ENCODE measurements at places on chromosomes 5 and 9. TPM values are rescaled to one million over a fixed set of nuclear protein-coding genes. Genes with fewer than 3 reads are reported as not detected.

GRCh38 chr9:124696101-124696500, 75.0 kb downstream of the NR6A1 start:
- no peaks in the 10 kb centered on the region for H3K27me3 ChIP-seq
- H3K36me3 ChIP-seq, result no peaks in the 10 kb centered on the region
- no peak overlapping the region for H3K4me3 ChIP-seq
- H3K4me1 ChIP-seq, result peaks cover 60% of the 10 kb centered on the region
- peak overlapping the region; percentile 86 for H3K27ac ChIP-seq

- no peaks in the 10 kb centered on the region for H3K36me3 ChIP-seq
- no peaks in the 10 kb centered on the region for H3K27me3 ChIP-seq
- H3K4me1 ChIP-seq, result peaks cover 19% of the 10 kb centered on the region
- H3K4me3 ChIP-seq, result no peak overlapping the region
- no peak overlapping the region for H3K27ac ChIP-seq
- no peak for DNase-seq
Measured at GRCh38 chr9:92562461-92562967, 26.7 kb upstream of the ECM2 start.

GRCh38 chr9:2824564-2824963, 19.3 kb downstream of the PUM3 start:
- peak; percentile 65 for DNase-seq
- peaks cover 61% of the 10 kb centered on the region for H3K36me3 ChIP-seq
- peak overlapping the region; percentile 50 for H3K27ac ChIP-seq
- peaks cover 11% of the 10 kb centered on the region for H3K4me1 ChIP-seq
- no peaks in the 10 kb centered on the region for H3K27me3 ChIP-seq

- no peaks in the 10 kb centered on the region for H3K27me3 ChIP-seq
- DNase-seq, result no peak
- no peak overlapping the region for H3K4me3 ChIP-seq
- no peaks in the 10 kb centered on the region for H3K36me3 ChIP-seq
- no peak overlapping the region for H3K27ac ChIP-seq
Measured at GRCh38 chr9:76624391-76625048, 139.7 kb upstream of the PCA3 start.

- H3K4me1 ChIP-seq, result no peaks in the 10 kb centered on the region
- no peak overlapping the region for H3K4me3 ChIP-seq
- H3K27me3 ChIP-seq, result no peaks in the 10 kb centered on the region
- no peaks in the 10 kb centered on the region for H3K36me3 ChIP-seq
- no peak overlapping the region for H3K27ac ChIP-seq
Measured at GRCh38 chr5:116076496-116076895, 8.3 kb upstream of the COMMD10 start.

RNF208 gene
- total RNA-seq, result 14.8 TPM

GRCh38 chr9:106889061-106889590, 26.2 kb downstream of the ZNF462 start:
- peak overlapping the region; percentile 96 for H3K27ac ChIP-seq
- DNase-seq, result no peak
- peak overlapping the region; percentile 11 for H3K4me3 ChIP-seq
- H3K36me3 ChIP-seq, result peaks cover 16% of the 10 kb centered on the region

ARID3C gene
- total RNA-seq, result 0.23 TPM

GRCh38 chr9:108664309-108665255, 191.2 kb downstream of the ACTL7B start:
- no peak overlapping the region for H3K27ac ChIP-seq
- peaks cover 22% of the 10 kb centered on the region for H3K4me1 ChIP-seq
- H3K4me3 ChIP-seq, result no peak overlapping the region

GRCh38 chr9:69389437-69389995, 64.5 kb downstream of the ENTREP1 start:
- H3K4me3 ChIP-seq, result no peak overlapping the region
- no peak for DNase-seq
- no peaks in the 10 kb centered on the region for H3K27me3 ChIP-seq
- H3K36me3 ChIP-seq, result peaks cover 47% of the 10 kb centered on the region

CEP78 gene
- 44.1 TPM for total RNA-seq

GRM6 gene
- total RNA-seq, result 0.05 TPM

AGXT2 gene
- not detected for total RNA-seq

DNA sequence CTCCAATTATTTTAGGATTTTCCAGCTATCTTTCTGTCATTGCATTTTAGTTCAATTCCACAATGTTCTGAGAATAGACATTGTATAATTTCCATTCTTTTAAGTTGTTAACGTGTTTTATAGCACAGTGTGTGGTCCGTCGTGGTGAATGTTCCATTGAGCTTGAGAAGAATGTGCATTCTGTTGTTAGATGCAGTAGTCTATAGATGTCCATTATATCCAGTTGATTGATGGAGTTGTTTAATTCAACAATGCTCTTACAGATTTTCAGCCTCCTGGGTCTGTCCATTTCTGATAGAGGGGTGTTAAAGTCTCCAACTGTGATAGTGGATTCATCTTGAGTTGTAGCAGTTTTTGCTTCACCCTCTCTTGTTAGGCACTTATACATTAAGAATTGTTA, 1587.7 kb upstream of the NUDT12 start:
- no peaks in the 10 kb centered on the region for H3K4me1 ChIP-seq
- no peaks in the 10 kb centered on the region for H3K36me3 ChIP-seq
- no peak for DNase-seq
- no peak overlapping the region for H3K27ac ChIP-seq
- no peak overlapping the region for H3K4me3 ChIP-seq

PCDHGC3 gene
- total RNA-seq, result 29.4 TPM

DNA sequence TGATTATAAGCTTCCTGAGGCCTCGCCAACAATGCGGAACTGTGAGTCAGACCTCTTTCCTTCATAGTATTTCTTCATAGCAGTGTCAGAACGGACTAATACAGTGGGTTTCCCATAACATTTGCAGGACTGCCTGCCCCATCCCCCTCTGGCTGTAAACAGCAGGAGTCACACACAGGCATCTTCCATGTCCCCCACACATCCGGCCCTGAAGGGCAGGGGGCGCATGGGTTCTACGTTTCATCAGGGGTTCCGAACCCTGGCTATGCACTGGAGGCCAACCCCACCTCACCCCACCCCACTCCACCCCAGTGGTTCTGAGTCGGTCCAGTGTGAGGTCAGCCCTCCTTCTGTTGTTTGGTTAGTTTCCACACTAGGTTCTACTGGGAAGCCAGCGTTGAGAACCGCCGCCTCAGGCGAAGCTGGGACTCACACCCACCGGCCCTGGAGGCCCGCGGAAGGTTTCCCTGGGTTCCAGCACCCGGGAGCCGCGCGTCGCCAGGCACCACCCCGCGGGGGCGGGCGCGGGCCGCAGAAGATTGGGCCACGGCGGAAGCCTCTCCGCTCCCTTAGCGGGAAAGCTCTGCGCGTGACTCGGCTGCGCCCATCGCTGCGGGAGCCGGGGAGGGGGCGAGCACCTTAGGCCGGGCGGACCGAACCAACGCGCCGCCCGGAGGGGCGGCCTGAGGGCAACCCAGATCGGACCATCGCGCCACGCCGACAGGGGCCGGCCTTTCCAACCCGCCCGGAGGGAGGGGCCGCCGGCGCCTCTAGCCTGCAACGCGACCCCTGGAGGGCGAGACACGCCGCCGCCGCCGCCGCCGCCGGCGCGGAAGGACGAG, at the start of gene RUSC2:
Gene RUSC2 (plus strand): TSS at position 799 of the 842 bp plus-strand sequence. CDS start 56,411 bp downstream, outside the sequence.
- peak within 1 kb of the TSS; percentile 90 for H3K4me3 ChIP-seq
- DNase-seq, result peak; percentile 87
- peak within 1 kb of the TSS; percentile 80 for H3K27ac ChIP-seq
- 0 out of 2 replicates have a peak, but pooled peaks cover 3% of the 10 kb centered on the region for H3K36me3 ChIP-seq
- H3K4me1 ChIP-seq, result peaks cover 32% of the 10 kb centered on the region

GRCh38 chr9:85021686-85022085, 352.2 kb downstream of the NTRK2 start:
- no peak overlapping the region for H3K27ac ChIP-seq
- no peak overlapping the region for H3K4me3 ChIP-seq
- H3K27me3 ChIP-seq, result peaks cover 2% of the 10 kb centered on the region
- H3K36me3 ChIP-seq, result no peaks in the 10 kb centered on the region

GRCh38 chr9:75142202-75142601, 53.9 kb downstream of the OSTF1 start:
- no peak overlapping the region for H3K4me3 ChIP-seq
- no peaks in the 10 kb centered on the region for H3K4me1 ChIP-seq
- peaks cover 26% of the 10 kb centered on the region for H3K36me3 ChIP-seq

ABCA2 gene
- 25.9 TPM for total RNA-seq

- H3K27ac ChIP-seq, result no peak overlapping the region
- no peaks in the 10 kb centered on the region for H3K36me3 ChIP-seq
- DNase-seq, result no peak
- H3K4me3 ChIP-seq, result no peak overlapping the region
- peaks cover 13% of the 10 kb centered on the region for H3K4me1 ChIP-seq
Measured at GRCh38 chr9:89899573-89899972, 294.8 kb downstream of the GADD45G start.

GRCh38 chr5:151880324-151880723, 44.3 kb downstream of the GLRA1 start:
- H3K4me1 ChIP-seq, result peaks cover 2% of the 10 kb centered on the region
- peaks cover 64% of the 10 kb centered on the region for H3K27me3 ChIP-seq
- DNase-seq, result no peak
- no peak overlapping the region for H3K4me3 ChIP-seq
- H3K27ac ChIP-seq, result no peak overlapping the region
- 0 out of 2 replicates have a peak, but pooled peaks cover 4% of the 10 kb centered on the region for H3K36me3 ChIP-seq

DNA sequence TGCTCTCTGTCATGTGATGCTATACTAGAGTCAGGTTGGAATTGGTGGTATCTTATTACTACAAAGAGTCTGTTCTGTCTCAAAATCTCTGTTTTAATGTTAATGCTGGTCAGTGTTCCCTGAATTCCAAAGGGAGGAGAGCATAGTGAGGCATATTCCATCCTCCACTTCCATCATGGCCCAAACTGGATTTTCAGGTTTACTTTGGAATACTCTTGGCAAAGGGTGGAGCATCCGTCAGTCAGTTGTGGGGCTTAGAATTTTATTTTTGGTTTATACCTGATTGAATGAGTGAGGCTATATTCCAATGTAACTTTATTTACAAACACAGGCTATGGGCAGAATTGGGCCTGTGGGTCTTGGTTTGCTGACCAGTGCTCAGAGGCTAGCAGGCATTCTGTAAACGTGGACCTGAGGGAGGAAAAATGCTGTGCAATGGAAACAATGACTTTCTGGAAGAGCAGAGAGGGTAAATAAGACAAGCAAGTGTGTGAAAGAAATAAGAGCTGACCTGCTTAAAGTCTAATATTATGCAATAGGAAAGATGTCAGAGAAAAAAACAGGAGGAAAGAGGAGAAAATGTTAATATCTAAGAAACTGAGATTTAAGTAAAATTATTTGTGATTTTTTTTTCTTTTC, 106.2 kb upstream of the CLINT1 start:
- H3K27ac ChIP-seq, result peak overlapping the region; percentile 91
- no peak for DNase-seq
- no peaks in the 10 kb centered on the region for H3K36me3 ChIP-seq
- H3K4me3 ChIP-seq, result peak overlapping the region; percentile 12

- DNase-seq, result no peak
- H3K4me1 ChIP-seq, result no peaks in the 10 kb centered on the region
- no peak overlapping the region for H3K27ac ChIP-seq
- H3K27me3 ChIP-seq, result no peaks in the 10 kb centered on the region
Measured at GRCh38 chr5:149900390-149900789, 44.2 kb downstream of the PDE6A start.

- peaks cover 28% of the 10 kb centered on the region for H3K36me3 ChIP-seq
- H3K4me1 ChIP-seq, result peaks cover 13% of the 10 kb centered on the region
- no peaks in the 10 kb centered on the region for H3K27me3 ChIP-seq
- peak overlapping the region; percentile 86 for H3K4me3 ChIP-seq
Measured at GRCh38 chr5:36152324-36153297, 700 bp downstream of the SKP2 start.

ELAVL2 gene
- 22.8 TPM for total RNA-seq

- peak overlapping the region; percentile 60 for H3K27ac ChIP-seq
- H3K27me3 ChIP-seq, result no peaks in the 10 kb centered on the region
- no peak overlapping the region for H3K4me3 ChIP-seq
Measured at GRCh38 chr9:127862075-127863011, 7.9 kb upstream of the ENG start.

FNIP1 gene
- 20.0 TPM for total RNA-seq

- no peak overlapping the region for H3K27ac ChIP-seq
- DNase-seq, result no peak
- H3K4me1 ChIP-seq, result no peaks in the 10 kb centered on the region
- peaks cover 55% of the 10 kb centered on the region for H3K36me3 ChIP-seq
Measured at GRCh38 chr9:116671605-116672004, 15.5 kb upstream of the TRIM32 start.

PCDHAC2 gene
- total RNA-seq, result 6.7 TPM

GRCh38 chr5:60207040-60207439, 313.5 kb upstream of the PDE4D start:
- H3K27ac ChIP-seq, result no peak overlapping the region
- no peaks in the 10 kb centered on the region for H3K27me3 ChIP-seq
- H3K4me3 ChIP-seq, result no peak overlapping the region
- no peak for DNase-seq
- peaks cover 18% of the 10 kb centered on the region for H3K4me1 ChIP-seq

GRCh38 chr9:114653556-114654159, 3.9 kb downstream of the TEX53 start:
- no peaks in the 10 kb centered on the region for H3K27me3 ChIP-seq
- no peaks in the 10 kb centered on the region for H3K36me3 ChIP-seq
- no peak overlapping the region for H3K27ac ChIP-seq
- no peak overlapping the region for H3K4me3 ChIP-seq

DMRT3 gene
- total RNA-seq, result not detected

- H3K27ac ChIP-seq, result no peak overlapping the region
- no peak for DNase-seq
- H3K36me3 ChIP-seq, result peaks cover 18% of the 10 kb centered on the region
Measured at GRCh38 chr5:68215898-68216244, 315 bp downstream of the PIK3R1 start.

ADAMTS6 gene
- 2.8 TPM for total RNA-seq

- peaks cover 37% of the 10 kb centered on the region for H3K4me1 ChIP-seq
- H3K36me3 ChIP-seq, result no peaks in the 10 kb centered on the region
- no peaks in the 10 kb centered on the region for H3K27me3 ChIP-seq
- H3K27ac ChIP-seq, result peak overlapping the region; percentile 73
Measured at GRCh38 chr9:125601961-125602360, 105.0 kb downstream of the MAPKAP1 start.

DNA sequence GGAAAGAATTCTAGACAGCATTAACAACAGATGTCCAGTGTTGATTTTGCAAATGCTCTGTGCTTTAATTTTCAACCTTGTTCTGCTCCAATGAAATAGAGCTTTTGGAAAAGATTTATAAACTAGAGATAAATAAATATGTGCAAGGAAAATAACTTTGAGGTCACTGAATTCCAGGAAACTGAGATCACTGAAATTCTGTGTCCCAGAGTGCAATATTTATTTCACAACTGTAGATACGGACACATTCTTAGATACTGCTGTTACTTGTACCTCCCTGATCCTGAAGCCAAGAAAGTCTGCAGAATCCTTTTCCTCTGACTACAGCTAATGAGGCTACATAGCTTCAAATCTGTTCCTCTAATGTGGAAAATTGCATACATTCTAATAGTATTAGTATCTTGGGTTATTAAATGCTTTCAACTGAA, 222.9 kb downstream of the DOCK8 start:
- H3K4me3 ChIP-seq, result no peak overlapping the region
- H3K27ac ChIP-seq, result no peak overlapping the region
- peaks cover 6% of the 10 kb centered on the region for H3K4me1 ChIP-seq
- no peaks in the 10 kb centered on the region for H3K36me3 ChIP-seq
- peaks cover 2% of the 10 kb centered on the region for H3K27me3 ChIP-seq

GRCh38 chr9:30579810-30580209, 1804.6 kb upstream of the ACO1 start:
- no peak overlapping the region for H3K4me3 ChIP-seq
- no peak for DNase-seq
- H3K36me3 ChIP-seq, result no peaks in the 10 kb centered on the region
- H3K27ac ChIP-seq, result no peak overlapping the region
